ENCODE measurements at places on chromosomes 7 and 10.
A peak's percentile ranks its signal among the peaks of the same experiment; 100 is the strongest.

- DNase-seq: no peak
Observed at GRCh38 chr7:66344166-66344565, 139.0 kb downstream of the TPST1 start.

GRCh38 chr10:104255311-104255981 is 754 bp downstream of the GSTO1 start:
- no peak for DNase-seq

DNA sequence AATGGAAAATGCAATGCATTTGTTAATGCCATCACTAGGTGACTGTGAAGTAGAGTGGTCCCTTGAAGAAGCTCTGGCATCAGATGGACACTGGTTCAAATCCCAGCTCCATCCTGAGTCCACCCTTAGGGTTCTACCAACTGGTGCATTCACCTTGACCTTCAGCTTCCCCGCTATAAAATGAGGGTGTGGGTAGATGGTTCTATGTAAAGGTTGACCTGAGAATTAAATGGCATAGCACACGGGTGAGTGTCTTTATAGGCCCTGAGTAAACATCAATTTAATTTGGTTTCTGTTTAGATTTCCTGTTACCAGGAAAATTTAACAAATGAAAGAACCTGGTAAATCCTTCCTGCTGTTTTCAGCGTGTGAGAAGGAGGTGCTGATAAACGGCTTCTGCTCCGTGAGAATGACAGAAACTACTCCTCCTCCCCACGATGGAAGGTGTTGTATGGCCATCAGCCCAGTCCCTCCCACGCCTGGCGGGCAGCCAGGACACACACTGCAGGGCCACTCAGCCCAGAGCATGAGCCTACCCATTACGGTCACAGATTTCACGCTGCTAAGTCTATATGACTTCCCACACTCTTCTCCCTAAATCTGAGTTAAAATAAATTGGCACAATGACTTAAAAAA is 210.1 kb downstream of the TNS3 start:
- DNase-seq: no peak

GRCh38 chr7:36441344-36442022 is 51.8 kb downstream of the ANLN start:
- DNase-seq: no peak

GRCh38 chr7:142587578-142588191 is 161.6 kb upstream of the PRSS1 start:
- DNase-seq: peak; percentile 73

- no peak for DNase-seq
Observed at GRCh38 chr10:26367771-26368170, 70.4 kb upstream of the APBB1IP start.

DNA sequence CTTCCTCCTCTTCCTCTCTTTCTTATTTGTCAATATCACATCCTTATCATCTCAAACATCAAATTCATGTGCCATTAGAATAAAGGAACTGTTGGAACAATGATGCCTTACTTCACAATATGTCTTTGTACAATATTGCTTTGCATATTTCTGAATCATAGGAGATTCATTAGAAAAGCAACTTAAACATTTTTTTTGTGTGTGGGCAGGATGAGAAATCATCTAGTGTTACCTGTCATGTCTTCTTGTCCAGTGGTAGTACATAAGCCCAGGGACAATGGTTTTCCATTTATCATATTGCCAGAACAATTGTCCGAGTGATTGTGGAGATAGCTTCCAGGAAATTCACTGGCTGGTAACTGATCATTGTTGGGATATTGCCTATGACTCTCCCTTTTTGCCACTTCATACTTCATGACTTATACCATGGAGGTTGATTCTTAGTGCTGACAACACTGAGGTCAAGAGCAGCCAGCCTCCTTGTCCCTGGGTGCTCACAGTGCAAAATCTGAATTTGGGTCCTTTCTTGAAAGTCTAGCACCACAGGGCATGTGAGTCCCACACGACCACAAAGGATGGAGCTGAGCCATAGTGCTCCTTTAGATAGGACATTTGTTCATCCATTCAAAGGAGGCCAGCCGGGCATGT is 215.0 kb downstream of the MDFIC start:
- DNase-seq: no peak

DNA sequence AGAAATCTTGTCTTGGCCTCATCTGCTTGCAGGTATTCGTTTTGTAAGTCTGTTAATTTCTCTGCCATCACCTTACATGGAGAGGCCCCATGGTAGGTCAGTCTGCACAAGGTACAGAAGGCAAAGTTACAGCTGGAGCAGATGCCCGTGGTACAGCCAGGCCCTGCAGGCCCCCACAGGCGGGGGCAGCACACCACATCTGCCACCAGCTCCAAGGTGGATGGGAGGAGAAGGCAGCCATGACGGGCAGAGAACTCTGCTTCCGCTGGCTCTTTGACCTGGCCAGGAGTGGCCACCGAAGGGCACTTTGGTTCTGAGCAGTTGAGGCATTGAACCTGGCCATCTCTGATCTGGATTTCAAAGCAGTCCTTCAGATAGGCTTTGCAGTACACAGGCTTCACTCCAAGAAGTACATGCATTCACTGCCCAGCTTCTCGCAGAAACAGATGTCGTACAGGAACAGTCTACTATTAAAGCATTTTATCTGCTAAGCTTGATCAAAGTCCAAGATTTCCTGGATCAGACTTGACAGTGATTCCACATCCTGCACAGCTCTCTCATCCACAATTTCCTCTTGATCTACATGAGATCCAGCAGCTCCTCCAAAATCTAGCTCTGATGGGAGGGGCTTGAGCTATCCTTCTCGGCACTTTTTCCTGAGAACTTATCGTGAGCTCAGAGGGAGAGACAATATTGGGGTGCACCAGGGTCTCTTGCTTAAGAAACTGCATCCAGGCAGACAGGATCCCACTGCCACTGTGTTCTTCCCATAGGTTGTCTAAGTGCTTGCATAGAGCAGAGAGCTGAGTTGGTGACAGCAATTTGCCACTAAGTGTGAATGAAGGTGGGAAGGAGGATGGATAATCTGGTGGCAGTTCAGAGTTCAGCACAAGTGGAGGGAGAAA is 120.7 kb downstream of the TRRAP start:
- no peak for DNase-seq

GRCh38 chr7:80082213-80082612 is 52.4 kb upstream of the GNAI1 start:
- no peak for DNase-seq

GRCh38 chr10:71799608-71800453 is 26.5 kb upstream of the VSIR start:
- DNase-seq: no peak

DNA sequence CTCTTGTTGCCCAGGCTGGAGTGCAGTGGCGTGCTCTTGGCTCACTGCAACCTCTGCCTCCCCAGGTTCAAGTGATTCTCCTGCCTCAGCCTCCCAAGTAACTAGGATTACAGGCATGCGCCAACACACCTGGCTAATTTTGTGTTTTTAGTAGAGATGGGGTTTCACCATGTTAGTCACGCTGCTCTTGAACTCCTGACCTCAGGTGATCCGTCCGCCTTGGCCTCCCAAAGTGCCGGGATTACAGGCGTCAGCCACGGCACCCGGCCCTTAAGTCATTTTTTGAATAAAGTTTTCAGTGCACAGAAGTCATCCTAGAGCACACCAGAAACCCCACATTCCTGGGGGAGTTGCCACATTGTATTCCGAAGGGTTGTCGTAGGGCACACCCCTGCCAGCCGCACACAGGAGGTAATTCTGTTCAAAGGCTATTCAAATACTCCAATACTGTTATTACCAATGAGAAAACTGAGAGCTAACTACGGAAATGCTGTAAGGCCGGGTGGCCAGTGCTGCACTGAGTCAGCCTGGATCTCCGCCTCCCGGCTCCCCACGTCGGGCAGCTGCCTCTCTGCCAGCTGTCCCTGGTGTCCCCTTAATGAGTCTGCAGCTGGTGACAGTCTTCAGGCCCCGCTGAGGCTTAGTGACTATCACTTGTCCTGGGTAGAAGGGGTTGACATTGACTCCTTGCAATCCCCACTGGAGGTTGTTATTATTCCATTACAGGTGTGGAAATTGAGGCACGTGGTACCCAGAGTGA is 8.6 kb upstream of the RFC2 start:
- peak; percentile 51 for DNase-seq

- no peak for DNase-seq
Observed at GRCh38 chr10:79296431-79296830, 50.8 kb upstream of the PPIF start.

GRCh38 chr7:55641273-55641691 is 69.0 kb upstream of the VOPP1 start:
- DNase-seq: peak; percentile 75

DNA sequence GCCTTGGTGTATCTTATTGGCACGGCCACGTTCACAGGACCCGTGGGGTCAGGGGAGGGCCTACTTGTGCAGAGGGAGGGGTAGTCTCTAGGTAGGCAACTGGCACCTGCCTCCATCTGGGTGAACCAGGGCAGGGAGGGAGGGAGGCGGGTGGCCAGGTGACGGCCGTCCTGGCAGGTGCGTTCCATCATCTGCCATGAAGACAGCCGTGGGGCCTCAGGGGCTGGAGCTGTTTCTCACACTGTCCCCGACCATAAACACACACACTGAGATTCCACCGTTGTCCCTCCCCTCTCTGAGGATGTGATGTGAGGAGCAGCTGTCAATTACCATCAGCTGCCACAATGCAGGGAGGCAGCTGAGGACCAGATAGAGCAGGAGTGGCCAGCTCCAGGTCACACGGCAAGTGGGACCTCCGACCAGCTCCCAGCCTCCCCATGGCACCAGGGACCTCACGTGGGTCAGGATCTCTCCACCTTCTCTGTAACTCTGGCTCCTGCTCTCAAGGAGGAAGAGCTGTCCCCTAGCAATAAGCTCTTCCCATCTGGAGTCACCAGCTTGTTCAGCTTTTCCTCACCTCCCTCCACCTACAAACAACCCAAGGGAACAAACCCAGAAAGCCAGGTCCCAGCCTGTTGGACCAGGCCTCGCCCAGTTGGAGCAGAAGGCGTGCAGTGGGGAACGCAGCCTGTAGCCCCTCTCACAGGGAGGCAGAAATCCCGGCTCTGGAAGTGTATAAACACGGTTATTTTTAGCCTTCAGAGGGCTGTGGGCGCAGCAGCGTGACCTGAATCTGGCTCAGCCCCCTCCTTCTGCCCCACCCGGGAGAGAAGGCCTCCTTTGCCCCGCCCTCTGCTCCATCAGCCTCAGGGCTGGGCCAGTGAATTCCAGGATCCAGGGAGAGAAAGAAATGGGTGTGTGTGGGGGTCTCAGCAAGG is 33.1 kb downstream of the ZMIZ1 start:
- DNase-seq: peak; percentile 55

DNA sequence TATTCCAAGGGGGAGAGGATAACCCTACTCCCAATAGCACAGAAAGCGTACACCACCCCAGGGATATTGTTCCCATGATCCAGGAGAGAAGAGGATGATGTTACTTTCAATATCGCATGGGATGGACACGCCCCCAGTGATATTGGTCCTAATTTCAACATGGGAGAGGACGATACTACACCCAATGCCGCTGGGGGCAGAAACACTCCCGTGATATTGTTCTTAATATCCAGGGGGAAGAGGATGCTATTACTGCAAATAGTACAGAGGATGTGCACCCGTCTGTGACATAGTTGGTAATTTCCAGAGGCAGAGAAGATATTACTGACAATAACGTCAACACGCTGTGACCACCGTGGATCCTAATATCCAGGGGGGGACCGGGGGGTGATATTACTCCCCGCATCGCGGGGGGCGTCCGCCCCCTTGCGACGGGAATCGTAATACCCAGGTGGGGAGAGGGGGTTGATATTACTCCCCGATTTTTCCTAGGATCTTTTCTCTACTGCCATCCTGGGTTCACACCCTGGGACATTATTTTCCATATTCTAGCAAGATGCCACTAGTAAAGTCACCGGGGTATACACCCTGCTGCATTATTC is 16.6 kb downstream of the MEIG1 start:
- DNase-seq: no peak

GRCh38 chr10:132305654-132306342 is 2.0 kb downstream of the STK32C start:
- no peak for DNase-seq

GRCh38 chr7:159078193-159078910 is 66.3 kb downstream of the VIPR2 start:
- no peak for DNase-seq

- DNase-seq: no peak
Observed at GRCh38 chr10:14660831-14661230, 113.9 kb downstream of the FAM107B start.

Data from SK-N-DZ (cell line).